Ecto neural progenitor cell (in vitro differentiated cells): ENCODE measurements at places on chromosomes 2 and 18.

DNA sequence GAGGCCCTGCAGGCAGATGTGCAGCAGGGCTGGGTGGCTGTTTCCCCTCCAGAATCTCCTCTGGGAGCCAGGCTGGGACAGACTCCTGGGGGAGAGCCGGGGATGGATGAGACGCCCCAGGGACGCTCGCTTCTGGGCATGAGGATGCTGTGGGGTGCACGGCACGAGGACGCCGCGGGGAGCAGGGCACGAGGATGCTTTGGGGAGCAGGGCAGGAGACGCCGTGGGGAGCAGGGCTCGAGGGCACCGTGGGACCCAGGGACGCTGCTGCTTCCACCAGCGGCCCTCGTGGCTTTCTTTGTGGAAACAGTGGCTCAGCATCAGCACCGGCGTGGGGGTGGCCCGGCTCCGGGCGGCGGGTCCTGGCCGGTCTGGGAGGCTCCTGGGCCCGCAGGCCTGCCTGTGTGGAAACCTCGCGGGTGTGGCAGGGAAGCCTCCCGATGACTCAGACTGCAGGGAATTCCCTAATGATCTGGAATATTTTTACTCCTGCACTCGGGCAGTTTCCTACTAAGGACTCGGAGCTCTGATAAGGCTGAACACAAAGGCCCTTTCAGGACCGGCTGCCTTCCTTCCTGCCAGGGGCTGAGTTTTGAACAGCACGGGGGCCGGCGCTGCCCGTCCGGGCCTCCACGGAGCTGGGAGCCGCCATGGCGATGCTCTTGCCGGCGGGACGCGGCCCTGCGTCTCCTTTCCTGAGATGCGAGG is 62.6 kb downstream of the NFATC1 start:
- no peak for DNase-seq

DNA sequence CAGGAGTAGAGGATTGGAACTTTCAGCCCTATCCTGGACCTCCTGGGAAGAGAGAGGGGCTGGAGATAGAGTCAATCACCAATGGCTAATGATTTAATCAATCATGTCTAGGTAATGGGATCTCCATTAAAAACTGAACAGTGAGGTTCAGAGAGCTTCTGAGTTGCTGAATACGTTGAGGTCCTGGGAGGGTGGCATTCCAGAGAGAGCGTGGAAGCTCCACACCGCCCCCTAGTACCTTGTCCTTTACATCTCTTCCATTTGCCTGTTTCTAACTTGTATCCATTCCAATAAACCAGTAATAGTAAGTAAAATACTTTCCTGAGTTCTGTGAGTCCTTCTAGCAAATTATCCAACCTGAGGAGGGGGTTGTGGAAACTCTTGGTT is 101.7 kb downstream of the B3GNT2 start:
- DNase-seq = no peak

- no peak for DNase-seq
These were observed 91.8 kb downstream of the ACVR1 start for GRCh38 chr2:157784169-157784822.

DNA sequence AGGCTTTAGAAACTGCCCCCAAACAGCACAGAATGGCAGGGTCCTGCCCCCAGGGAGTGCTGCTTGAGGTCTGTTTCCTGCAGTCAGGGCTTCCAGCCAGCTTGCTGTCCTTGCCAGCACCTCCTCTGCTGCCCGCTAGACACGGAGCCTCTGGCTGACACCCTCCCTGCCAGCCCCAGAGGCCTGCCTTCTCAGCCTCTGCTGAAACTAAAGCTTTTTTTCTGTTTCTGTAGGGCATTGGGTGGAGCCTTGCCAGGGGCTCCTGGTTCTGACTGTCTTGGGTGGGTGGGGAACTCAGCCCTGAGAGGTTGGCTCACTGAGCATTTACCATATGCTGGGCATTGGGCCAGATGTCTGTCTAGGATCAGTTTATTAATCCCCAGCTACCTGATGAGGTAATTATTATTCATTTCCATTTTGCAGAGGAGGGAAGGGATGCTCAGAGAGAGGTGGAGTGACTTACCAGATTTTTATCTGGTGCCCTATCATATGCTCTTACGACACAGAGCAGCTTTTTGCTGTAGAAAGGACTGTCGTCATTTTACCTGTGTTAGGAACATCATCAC is 35.4 kb downstream of the INPP4A start:
- DNase-seq = no peak

DNA sequence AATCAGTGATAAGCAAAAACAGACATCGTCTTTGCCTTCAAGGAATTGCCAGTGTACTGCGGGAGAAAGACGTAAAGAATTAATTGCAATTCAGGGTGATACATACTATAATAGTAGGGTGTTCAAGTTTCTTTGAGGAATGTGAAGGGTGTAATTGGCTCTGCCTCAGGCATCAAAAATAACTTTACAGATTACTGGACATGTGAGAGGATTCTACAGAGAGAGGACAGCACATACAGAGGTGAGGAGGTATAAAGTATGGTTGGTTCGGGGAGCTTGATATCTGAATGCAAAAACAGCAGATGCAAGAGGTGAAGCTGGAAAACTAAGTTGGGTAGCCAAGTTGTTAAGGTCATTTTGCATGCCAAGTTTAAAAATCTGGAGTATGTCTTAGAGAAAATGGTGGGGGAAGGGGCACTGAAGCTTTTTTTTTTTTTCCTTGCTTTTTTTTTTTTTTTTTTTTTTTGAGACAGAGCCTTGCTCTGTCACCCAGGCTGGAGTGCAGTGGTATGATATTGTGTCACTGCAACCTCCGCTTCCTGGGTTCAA is 227.5 kb upstream of the FOSL2 start:
- DNase-seq = no peak

DNA sequence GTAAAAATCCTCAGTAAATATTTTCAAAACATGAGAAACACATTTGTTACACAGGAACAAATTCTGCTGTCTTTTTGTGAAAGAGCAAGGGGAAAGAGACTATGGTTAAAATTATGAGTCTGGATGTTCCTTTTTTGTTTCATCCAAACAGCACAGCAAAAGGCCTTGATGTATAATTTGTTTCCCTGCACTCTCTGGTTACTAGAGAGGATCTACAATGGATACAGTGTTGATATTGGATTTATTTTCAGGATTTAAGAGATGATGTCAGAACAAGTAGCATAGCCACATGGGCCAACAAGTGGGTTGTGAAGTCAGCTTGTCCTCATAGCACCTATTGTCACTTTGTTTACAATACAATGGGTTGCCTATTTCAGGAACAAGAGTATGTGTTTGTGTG is 11.3 kb upstream of the ERBB4 start:
- DNase-seq = no peak

- DNase-seq = no peak
These were observed 185.3 kb downstream of the MYT1L start for GRCh38 chr2:2145817-2146216.

DNA sequence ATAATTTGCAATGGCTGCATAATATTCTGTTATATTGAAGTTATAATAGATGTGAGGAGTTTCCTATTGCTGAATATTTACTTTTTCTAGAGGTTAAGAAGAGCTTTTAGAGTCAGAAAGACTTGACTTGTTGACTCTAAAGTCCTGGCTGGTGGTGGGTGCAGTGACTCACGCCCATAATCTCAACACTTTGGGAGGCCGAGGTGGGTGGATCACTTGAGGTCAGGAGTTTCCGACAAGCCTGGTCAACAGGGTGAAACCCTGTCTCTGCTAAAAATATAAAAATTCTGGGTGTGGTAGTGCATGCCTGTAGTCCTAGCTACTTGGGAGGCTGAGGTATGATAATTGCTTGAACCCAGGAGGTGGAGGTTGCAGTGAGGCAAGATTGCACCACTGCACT is 33.9 kb upstream of the ATIC start:
- no peak for DNase-seq

- no peak for DNase-seq
These were observed 140.9 kb downstream of the CAPN13 start for GRCh38 chr2:30666266-30666874.

GRCh38 chr2:74439373-74439772 is 2.4 kb downstream of the RTKN start:
- no peak for DNase-seq

DNA sequence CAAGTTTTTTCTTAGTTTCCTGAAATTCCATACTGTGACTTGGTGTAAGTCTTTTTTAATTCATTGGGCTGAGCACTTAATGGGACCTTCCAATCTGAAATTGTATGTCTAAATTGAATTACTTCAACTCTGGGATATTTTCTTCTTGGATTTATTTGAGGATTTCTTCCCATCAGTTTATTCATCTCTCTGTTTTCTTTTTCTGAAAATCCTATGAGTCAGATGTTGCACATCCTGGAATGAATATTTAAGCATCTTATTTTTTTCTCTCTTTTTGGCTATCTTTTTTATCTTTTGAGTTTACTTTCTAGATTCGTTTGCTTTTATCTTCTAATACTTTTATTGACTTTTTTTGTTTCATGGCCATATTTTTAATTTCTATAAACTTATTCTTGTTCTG is 55.4 kb upstream of the ACYP2 start:
- no peak for DNase-seq

DNA sequence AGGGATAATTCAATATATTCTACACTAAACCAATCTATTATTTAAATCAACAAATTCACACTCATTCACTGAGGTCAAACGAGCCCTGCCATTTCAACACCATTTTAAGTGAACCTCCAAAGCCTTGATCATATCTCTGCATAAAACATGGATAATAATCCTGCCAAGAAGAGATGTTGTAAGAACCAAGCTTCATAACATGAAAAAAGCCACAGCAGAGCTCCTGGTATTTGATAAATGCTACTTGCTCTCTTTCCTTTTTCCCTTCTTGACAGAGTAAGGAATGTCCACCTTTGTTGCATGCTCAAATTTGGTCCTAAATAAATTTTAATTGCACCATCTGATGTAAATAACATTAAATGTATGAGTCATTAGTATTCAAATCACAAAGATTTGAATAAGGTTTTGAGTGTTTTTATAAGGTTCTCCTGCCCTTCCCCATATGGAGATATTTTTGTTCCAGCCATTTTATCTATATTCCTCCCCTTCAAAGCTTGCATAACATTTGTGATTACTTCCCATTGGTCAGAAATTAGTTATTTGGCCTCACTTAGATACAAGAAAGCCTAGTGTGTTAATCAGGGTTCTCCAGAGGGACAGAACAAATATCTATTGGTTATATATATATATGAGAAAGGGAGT is 318.8 kb downstream of the RND3 start:
- no peak for DNase-seq

DNA sequence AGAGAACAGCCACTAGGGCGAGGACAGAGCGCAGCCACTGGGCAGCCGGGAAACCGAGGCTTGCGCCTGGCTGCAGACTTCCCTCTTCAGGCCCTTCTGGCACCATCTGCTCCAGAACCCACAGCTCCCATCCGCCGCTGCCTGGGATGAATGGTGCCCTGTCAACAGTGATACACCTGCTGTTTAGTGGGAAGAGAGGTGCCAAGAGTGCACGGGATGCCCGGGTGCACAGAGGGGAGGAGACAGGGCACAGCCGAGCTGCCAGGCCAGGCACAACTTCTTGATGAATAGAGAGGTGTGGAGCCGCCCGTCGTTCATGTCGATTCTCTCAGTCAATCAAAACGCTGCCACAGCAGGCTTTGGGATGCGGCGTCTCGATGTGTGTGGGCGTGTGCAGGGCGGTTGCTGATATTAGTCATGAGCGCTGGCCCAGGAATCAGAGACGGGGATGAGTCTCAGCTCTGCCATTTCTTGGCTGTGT is 39.5 kb downstream of the RRM2 start:
- DNase-seq = no peak

DNA sequence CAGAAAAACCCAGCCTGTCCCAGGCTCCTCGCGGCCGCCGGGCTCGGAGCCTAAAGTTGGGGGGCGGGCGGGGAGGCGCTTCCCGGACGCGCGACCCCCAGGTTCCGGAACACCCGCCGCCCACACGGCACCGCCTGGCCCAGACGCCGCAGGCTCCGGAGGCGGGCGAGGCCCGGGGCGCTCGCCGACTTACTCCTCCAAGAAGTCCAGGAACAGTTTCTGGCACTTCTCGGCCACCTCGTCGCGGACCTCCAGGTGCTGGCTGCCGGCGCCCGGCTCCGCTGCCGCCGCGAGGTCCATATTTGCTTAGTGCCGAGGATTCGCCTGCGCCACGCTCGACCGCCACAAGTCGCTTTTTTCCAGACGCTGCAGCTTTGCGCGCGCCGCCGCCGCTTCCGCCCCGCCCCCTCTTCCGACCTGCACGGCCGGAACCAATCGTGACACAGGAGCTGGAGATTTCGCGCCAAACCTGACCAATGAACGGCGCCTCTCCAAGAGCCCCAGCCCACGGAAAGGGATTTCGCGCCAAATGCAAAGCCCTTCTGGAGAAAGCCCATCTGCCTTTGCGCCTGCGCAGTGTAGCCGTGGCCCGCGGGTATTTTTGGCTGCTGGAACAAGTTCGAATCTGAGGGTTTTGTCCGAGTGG is at the start of gene MCM6:
Gene MCM6 (minus strand): TSS at position 378 of the 646 bp plus-strand sequence. CDS start 78 bp downstream, at position 300.
- peak; percentile 99 for DNase-seq

GRCh38 chr2:226526716-226527115 is 272.9 kb downstream of the IRS1 start:
- no peak for DNase-seq

- DNase-seq = no peak
These were observed 246.0 kb upstream of the KCNJ3 start for GRCh38 chr2:154452471-154452870.

DNA sequence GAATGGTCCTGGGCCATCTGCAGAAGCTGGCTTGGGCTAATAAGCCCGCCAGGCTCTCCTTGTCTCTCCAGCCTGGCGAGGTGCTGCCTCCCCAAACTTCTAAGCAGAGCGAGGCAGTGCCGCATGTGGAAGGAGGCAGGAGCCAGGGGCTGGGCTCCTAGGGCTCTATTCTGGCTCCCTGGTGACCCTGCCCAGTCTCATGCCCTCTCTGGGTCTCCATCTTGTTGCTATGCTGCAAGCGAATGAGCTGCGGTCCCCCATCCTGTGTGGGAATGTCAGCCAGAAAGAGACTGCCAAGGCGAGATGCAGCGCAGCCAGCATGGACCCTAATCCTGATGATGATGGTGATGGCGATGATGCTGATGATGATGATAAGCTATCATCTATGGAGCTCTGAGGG is 48.7 kb downstream of the TNS1 start:
- DNase-seq = no peak

GRCh38 chr2:18559531-18560030 is 872 bp downstream of the RDH14 start:
- DNase-seq = no peak
